Activated T-cell treated with anti-CD3 and anti-CD28 coated beads, Interleukin-2, amount 50 U/mL, for 4 hours (primary cell): ENCODE measurements at places on chromosomes 2 and 18.

GRCh38 chr18:21406116-21406515, 164.1 kb downstream of the GREB1L start:
- no peak for DNase-seq

GRCh38 chr2:232502911-232503808, 15.5 kb upstream of the ECEL1 start:
- peak; percentile 48 for DNase-seq

DNA sequence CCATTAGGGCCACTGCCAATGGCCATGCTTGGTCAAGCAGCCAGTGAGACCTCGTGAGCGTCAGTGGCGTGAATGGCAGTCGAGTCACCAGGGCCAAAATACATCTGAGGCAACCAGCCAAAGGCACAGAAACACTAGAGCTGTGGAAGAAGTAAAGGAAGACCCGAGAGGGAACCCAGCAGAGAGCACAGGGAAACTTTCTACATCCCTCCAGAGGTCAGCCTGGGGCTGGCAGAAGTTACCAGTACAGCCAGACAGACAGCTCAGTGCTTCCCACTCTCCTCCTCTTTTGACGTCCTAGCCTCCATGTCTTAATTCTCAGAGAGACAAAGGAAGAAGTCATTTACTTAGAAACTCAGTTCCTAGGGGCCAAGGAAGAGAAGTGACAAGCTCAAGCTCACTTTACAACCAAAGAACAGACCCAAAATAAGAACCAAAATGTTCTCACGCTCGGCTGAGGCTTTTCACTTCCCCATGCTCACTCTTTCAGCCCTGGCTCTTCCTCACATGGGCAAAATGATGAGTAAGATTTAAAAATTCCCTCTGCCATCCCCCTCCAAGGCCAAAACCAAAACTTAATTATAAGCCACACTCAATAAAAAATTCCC, 8.7 kb downstream of the CYRIA start:
- no peak for DNase-seq

DNA sequence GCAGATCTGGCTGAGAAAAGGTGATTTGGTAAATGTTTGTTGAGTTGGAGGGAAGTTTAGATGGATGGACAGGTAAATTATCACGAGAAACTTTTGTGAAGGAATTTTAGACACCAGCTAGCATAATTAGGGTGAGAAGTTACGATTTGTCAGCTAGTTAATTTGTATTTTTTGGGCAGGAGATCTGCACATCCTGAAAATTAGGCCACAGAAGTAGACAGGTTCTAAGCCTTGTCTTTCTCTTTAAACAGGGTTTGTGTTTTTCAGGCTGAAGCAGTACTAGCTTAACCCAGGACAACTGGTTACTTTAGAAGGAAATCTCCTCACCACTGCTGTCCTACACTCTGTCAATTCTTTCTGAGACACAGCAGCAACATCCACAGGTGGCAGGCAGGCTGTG, 49.1 kb downstream of the DDX1 start:
- DNase-seq, result no peak

DNA sequence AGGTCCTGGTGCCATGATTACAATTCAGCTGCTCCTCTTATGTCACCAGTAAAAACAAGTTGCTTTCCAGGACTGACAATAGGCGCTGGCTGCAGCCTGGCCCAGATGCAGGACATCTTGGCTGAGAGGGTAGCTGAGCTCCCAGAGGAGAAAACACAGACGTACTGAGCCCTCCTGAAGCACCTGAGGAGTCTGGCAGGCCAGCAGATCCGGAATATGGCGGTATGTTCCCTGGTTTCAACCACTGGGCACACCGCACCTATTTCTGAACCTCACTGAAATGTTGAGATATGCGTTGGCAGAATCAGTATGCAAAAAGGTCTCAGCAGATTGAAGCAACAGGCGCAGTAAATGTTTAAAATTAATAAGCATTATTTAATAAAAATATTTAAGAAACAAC, 73.1 kb upstream of the BZW1 start:
- no peak for DNase-seq

DNA sequence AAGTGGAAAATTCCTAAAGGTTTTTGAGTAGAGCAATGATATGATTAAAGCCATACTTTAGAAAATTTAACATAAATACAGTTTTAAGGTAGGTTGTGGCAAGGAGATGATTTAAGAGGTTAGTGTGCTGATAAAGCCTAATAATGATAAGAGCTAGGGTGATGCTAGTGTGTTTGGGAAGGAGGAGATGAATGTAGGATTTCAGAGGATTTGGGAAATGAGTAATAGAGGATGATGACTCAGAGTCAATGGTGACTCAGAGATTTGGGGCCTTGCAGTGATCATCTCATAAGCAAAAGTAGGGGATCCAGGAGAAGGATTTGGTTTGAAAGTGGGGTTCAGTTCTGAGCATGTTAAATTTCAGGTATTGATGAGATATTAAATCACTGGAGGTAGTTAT, 23.3 kb downstream of the STAMBP start:
- no peak for DNase-seq

- DNase-seq, result no peak
Observed at GRCh38 chr2:188798159-188798558, 176.0 kb upstream of the COL3A1 start.

- no peak for DNase-seq
Observed at GRCh38 chr18:32259553-32259952, 69.7 kb downstream of the MEP1B start.

GRCh38 chr2:205796805-205797313, 114.6 kb downstream of the NRP2 start:
- no peak for DNase-seq

- DNase-seq, result no peak
Observed at GRCh38 chr2:72788756-72789155, 37.1 kb downstream of the EXOC6B start.

DNA sequence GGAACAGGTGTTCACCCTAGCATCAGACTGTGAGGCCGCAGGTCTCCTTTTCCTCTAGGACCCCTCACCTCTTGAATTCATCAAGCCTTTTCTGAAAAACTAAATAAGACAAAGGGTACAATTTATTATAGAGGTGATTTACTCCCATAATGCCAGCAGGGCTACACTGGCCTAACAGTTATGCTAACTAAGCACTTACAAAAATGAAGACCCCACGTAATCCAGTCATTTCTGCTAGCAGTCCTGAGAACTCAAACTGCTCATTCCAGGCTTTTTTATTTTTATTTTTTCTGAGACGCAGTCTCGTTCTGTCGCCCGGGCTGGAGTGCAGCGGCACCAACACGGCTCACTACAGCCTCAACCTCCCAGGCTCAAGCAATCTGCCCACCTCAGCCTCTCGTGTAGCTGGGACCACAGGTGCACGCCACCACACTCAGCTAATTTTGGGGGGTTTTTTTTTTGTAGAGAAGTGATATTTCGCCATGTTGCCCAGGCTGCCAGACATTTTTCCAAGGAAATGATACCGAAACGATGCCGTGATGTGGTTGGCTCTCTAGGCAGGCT, 14.2 kb downstream of the CAPG start:
- DNase-seq, result no peak

- no peak for DNase-seq
Observed at GRCh38 chr2:147488472-147488871, 356.4 kb upstream of the ACVR2A start.

DNA sequence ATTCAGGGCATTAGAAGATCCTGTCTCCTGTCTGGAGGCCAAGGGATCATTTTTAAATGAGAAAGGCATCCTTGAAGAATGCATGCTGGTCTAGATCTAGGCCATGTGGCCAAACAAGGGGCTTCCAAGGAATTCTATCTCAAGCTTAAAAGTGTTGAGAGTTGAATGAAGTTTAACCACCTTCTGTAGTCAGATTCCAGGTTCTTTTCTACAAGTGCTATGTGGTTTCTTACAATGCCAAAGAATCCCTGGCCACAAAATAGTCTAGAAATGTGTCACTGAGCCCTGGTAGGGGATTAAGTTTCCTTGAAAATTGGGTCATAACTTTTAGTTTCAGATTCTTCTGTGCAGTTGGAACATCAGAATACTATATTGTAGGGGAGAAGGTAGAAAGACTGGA, 640.7 kb upstream of the ACVR2A start:
- no peak for DNase-seq

DNA sequence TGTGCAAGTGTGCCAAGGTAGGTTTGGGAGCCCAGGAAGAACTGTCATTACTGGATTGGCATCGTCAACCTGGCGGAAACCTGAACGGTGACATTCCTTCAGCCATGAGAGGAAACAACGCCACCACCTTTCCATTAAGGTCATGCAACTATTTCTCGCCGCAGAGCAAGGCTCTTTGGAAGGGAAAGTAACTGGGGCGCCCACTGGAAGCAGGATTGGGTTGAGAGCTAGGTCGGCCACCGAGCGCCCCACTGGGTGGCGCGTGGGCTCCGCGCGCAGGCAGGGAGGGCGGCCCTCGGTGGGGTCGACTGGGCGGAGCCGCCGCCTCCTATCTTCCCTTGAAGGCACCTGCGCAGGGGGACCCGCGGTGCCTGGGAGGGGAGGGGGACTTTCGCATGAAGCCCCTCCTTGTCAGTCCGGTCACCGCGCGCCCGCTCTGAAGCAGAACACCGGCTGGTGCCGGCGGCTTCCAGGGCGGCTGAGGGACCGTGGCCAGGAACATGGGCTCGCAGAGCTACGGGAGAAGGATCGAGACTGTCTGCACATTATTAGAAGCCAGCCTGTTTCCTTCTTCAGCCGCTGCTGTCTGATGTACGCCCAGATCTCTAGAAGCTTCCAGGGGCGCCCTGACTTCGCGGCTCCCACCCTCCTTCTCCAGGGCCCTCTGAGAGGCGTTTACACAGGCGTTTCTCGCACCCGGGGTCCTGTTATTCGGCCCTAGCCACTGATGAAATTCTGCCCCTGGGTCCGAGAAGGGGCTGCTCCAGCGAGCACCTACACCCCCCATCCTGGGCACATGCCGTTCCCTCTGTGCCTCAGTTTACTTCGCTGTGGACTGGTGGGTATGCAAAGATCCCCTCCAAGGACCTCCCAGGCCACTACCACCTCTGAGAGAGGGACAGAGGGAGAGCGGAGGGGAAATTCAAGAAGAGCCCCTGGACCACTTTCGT, 27.3 kb upstream of the MAL start:
- no peak for DNase-seq

DNA sequence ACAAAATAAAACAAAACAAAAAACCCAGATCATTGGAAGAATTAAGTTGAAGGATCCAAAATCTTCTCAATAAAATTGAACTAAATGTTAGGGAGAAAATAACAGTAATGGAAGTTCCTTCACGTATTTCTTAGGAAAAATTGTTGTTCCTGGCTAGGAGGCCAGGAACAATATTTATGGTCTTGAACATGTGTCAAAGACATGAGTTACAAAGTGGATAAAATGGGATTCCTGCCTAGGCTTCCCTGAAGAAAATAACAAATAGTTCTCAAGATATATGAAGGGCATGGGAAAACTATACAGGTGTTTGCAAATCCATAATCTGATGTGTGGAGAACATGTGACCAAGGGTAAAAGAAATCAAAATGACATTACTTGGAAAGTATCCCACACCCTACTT, 67.6 kb upstream of the ITGB6 start:
- DNase-seq, result no peak

- DNase-seq, result no peak
Observed at GRCh38 chr2:207970147-207970825, 55.0 kb downstream of the PLEKHM3 start.

DNA sequence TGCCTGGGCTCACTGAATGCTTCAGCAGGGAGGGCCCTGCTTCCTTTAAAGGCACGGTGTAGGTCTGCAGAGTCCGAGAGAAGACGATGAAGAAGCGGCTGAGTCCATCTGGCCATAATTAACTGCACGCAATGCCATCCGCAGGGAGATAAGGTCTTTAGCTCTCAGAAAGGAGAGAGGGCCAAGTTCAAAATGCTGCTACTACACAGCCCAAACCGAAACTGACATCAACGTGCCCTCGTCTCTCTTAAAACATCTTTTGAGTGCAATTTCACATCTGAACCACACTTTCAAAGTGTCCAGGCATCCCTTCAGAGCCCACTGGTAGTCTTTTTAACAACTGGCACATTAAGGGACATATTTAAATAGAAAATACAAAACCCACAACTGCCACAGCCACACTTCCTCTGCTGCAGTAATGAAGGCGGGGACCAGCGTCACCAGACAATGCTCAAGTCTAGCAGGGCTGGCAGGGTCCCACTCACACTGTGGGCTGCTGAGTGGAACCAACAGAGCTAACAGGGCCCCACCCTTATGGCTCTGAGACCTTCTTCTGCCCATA, 35.8 kb downstream of the ST3GAL5 start:
- peak; percentile 54 for DNase-seq

DNA sequence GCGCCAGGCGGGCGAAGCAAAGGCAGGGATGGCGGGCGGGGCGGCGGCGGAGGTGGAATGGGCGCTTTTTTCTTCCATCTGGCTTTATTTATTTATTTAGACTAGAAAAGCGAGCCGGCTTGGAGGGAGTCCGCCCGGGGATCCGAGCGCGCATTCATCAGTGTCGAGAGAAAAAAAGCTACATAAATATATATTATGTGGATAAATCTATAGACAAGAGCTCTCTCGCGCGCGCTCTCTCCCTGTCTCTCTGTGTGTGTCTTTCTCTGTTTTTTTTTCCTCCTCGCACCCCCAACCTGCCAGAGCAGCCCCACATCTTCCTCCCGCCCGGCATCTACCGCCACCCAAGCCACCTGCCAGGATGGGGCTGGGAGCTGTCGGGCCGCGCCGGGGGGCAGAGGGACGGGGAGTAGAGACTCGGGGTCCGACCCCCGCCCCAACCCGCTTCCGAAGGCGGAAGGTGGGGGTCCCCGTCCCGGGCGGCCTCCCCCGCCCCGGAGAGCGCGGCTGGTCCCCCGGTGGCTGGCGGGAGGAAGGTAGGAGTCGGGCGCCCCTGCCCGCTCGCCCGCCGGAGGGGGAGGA, 972 bp upstream of the CELF4 start:
- DNase-seq, result no peak

GRCh38 chr2:95007822-95008221, 17.7 kb upstream of the MAL start:
- DNase-seq, result no peak

DNA sequence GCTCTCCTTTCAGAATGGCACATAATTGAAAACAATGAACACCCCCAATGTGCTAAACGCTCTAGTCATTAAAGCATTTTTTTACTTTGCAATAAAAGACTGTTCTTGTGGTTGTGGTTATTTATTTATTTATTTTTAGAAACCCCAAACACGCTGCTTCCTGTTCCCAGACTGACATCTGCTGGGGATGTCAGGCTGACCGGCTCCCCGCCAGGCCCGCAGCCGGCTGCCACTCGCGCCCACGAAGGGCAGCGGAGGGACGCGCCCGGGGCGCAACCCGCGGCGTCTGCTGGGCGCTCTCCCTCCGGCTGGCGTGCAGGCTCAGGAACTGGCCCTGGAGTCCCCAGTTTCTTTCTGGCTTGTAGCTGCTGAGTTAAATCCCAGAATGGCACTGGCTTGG, 83.1 kb upstream of the SP3 start:
- DNase-seq, result no peak

GRCh38 chr2:143068509-143068908, 60.7 kb upstream of the ARHGAP15 start:
- no peak for DNase-seq

GRCh38 chr2:147740211-147740927, 104.5 kb upstream of the ACVR2A start:
- DNase-seq, result no peak

- DNase-seq, result no peak
Observed at GRCh38 chr18:59063300-59063906, 76.3 kb upstream of the SEC11C start.

GRCh38 chr2:28750316-28751251, 1.0 kb upstream of the PPP1CB start:
- DNase-seq, result peak; percentile 29
